ENCODE measurements at places on chromosomes 7 and 10.

- DNase-seq = no peak
Measured at GRCh38 chr7:86926732-86927131, 132.7 kb downstream of the ELAPOR2 start.

DNA sequence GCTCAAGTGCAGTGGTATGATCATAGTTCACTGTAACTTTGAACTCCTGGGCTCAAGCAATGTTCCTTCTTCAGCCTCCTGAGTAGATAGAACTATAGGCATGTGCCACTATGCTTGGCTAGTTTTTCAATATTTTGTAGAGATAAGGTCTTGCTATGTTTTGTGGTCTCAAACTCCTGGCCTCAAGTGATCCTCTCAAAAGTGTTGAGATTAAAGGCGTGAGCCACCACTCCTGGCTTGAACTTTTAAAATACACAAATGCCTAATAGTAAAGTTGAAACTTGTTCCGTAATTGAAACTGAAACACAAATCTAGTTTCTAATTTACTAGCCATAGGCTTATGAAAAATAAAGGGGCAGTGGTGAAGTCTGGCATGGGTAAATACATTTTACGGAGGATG lies 65.7 kb downstream of the AP3M1 start:
- DNase-seq = no peak

DNA sequence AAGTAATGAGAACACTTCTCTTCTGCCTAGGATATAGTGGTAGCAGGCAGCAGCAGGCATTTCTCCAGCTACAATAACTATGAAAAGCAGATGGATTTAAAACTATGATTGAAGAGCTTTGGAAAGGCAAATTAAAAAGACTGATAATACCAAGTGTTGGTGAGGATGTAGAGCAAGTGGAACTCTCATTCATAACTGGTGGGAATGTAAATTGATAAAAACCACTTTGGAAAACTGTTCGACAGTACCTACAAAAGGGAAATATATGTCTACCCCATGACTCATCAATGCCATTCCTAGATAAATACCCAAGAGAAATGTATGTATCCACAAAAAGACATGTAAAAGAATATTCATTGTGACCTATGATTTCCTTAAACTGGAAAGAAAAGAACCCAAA lies 14.6 kb downstream of the ARMC3 start:
- no peak for DNase-seq

DNA sequence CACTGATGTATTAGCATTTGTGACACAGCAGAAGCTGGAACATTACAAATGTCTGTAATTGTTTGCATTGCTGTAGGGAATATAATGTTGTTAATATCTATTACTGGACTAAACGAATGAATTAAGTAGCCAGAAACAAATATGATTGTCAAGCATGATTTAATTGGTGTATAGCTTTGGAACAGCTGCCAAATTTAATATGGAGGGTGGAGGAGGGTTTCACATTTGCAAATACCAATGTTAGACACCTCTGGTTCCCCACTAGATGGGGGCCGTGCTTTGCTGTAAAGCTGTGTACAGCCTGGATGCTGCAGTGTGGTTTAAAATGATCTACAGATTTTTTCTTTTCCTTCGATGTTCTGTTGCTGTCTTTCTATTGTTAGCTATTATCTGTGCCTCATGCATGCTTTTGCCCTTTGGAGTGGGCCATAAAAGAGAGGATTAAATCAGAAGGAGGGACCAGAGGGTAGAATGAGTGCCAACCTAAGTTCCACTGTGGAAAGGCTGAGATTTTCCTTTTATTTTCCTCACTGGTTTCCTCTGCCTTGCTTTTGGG lies 23.1 kb downstream of the DNAJB9 start:
- no peak for DNase-seq

DNA sequence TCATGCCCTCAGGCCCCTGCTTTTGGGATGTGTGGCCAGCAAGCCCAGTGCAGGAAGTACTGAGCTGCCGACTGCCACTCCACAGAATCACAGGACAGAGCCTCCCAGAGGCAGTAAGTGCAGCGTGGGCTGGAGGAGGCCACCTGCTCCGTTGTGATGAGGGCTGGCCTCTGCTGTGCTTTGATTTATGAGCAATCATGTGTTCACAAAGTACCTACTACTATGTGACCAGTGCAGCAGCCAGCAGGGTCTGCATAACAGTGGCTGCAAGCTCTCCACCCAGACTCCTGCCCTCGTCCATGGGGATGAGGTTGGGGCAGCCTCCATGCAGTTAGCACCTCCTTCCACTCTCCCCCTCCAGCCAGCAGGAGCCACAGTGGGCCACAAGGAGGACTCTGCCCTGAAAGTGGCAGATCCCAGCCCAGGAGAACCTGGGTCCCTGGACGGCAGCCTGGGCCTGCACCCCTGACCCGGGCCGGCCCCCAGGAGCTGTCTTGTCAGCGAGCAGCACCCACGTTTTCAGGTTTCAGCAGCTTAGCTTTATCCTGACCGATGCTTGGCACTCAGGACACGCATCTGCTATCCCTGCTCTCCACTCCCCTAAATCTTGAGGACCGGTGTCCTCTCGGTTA lies 37.7 kb upstream of the INSIG1 start:
- DNase-seq = no peak

GRCh38 chr7:122136639-122137245 lies 7.3 kb downstream of the AASS start:
- no peak for DNase-seq

GRCh38 chr7:107818622-107819021 lies 15.6 kb upstream of the SLC26A3 start:
- no peak for DNase-seq

DNA sequence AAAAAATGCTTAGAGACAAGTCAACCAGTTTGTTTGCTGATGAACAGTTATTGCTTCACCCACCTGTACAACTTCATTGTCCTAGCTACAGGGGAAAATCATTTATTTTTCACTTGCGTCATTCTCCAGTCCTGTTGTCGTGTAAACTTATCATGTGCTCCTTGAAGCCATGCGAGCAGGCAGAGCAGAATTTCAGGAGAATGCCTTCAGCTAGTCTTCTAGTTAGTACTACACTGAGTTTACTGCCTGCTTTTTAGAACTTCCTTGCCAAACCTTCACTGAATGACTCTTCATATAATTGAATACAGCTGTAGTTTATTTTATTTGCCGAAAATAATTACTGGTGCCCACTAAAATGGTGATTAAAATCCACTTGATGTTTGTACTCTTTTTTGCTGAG lies 15.6 kb downstream of the RPA3 start:
- no peak for DNase-seq

DNA sequence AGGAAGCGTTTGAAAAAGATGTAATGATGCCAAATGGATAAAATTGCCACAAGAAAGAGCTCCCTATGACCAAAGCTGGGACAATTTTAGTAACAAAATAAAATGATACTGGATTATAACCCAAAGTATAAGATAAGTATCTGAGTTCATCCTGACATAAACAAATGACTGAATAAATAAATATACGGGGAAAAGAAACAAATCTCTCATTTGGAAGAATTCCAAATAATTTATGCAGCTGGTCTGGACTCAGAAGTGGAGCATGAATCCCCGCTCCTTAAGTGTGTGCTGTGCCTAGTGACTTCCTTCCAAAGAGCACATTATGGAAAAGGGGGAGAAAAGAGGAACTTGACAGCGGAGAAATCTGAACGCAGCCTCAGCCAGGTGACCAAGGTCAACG lies 186.2 kb downstream of the RAMP3 start:
- no peak for DNase-seq

- DNase-seq = no peak
Measured at GRCh38 chr10:35459449-35459847, 123.1 kb downstream of the CCNY start.

DNA sequence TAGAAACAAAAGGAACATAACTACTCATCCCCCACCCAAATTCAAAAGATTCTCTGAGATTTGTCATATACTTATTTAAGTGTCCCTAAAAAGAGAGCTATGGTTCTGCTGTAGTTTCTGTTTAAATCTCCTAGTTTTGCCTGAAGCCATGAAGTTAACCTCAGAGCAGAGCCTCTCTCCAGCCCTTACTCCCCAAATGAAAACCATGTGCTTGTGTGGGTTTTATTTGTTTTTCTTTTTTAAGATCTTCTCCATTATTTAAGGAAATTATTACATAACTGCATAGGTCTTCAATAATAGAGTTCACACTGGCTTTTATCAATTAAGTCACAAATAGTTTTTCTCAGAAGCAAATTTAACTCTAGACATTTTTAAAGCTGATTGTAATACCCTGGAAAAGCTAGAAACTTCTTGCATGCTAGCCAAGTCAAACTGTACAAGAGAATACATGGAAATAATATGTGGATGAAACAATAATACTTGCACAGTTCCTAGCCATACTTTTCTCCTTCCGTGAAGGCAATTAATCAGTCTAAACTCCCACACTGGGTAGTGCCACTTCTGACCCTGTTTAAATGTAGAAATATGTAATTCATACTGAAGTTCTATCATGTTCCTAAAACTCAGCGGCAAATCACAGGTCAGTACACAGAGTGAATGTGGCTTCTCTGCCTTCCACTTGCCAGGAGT lies 579.7 kb downstream of the SUGCT start:
- no peak for DNase-seq

GRCh38 chr7:88321694-88322093 lies 15.0 kb upstream of the STEAP4 start:
- no peak for DNase-seq

DNA sequence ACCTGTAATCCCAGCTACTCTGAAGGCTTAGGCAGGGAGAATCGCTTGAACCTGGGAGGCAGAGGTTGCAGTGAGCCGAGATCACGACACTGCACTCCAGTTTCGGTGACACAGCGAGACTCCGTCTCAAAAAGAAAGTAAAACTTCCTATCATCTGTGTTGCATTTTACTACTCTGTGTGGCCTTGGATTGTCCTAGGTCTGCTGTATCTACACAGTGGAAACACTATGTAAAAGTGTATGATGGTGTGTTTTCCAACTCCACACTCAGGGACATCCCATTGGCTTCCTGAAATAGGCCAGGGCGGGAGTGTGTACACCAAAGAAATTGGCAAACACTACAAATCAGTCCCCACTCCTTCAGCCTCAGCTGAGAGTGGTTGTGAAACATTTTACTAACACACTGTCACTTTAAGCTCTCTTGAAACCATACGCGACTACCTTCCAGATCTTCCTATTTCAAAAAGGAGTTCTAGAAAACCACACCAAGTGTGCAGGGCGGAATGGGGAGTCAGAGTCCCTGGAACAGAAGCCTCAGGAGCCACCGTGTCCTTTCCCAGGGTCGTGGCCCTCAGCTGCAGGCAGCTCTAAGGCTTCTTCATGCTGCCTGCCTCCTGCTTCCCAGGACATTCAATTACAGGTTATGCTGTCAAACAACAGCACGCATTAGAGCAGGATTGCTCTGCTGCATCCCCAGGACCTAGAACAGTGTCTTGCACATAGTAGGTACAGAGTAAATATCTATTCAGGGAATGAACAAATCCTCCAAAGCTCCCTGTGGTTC lies 275.4 kb downstream of the PARD3 start:
- DNase-seq = no peak

DNA sequence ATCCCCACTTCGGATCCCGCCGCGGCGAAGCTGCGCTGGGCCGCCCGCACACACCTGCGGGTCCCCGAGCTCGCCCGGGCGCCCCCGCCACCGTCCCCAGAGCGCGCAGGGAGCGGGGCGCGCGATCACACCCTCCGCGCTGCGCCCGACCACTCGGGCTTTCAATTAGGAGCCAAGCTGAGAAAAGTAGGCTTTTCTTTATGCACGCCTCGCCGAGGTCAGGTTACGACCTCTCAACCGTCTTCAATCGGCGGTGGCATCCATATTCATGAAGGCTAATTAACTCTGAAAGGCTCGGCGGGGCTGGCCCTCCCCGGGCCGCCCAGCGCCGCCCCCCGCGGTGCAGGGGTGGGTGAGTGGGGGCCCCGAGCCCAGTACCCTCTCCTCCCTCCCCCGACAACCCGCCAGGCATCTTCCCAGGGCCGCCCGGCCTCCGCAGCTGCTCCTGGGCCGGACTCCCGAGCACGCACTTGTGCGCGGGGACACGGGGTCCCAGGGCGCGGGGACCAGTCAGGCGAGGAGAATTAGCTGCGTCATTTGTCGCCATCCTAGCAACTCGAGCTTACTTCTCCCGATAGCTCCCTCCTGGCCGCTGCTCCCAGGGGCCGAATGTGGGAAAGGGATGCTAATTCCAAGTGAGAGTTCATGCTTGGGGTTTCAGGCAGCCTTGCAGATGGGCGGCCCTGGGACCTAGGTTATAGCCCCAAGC lies 155.5 kb upstream of the LYZL2 start:
- DNase-seq = peak; percentile 10

DNA sequence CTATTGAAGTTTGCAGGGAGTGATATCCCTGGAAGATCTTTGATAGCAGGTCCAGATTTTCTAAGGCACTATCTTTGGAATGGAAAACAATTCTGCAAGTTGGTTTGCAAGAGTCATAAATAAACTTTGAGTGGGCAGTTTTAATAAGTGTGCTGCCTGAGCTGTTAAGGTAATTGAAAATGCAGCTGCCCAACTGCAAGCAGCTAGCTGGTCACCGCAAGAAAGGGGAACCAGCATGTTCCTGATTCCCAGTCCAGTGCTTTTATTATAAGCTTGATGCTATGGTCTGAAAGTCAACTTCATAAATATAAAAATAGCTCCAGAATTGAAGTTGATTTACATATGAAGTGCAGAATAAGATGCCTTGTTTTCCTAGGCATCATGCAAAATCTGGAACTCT lies 308.4 kb downstream of the ZNF248 start:
- DNase-seq = no peak

DNA sequence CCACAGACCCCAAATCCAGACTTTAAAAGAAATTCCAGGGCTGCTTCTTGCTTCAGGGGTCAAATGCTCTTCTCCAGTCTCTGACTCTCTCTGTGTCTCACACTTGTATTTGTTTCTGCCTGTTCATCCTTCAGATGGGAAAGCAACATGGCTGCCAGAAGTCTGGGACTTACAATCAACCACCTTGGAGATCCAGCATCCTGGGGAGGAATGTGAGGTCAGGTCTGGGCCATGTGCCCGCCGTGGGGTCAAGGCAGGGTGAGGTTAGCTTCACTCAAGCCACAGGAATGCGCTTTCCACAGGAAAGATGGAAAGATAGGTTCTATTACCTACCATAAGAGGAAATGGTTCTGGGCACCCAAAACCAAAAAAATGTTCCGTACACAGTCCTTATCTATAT lies 34.3 kb upstream of the NPVF start:
- DNase-seq = no peak
